ENCODE measurements at places on chromosomes 3 and 15.

DNA sequence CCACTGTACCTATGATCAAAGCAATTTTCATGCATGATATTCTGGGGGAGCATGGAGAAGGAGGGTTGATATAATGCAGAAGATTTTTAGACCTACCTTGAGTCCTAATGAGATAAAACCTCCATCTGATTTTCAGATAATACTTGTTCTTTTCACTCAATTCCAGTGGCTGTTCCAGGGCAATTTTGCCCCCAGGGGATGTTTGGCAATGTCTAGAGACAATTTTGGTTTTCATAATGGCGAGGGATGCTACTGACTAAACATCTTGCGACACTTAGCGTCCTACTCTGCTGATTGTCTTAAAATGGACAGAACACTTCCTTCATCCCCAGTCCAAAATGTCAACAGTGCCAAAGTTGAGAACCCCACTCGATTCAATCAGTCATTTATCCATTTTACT is 26.6 kb downstream of the AGBL1 start:
- no peak for DNase-seq

GRCh38 chr3:5411786-5412185 is 224.3 kb downstream of the EDEM1 start:
- DNase-seq = no peak

DNA sequence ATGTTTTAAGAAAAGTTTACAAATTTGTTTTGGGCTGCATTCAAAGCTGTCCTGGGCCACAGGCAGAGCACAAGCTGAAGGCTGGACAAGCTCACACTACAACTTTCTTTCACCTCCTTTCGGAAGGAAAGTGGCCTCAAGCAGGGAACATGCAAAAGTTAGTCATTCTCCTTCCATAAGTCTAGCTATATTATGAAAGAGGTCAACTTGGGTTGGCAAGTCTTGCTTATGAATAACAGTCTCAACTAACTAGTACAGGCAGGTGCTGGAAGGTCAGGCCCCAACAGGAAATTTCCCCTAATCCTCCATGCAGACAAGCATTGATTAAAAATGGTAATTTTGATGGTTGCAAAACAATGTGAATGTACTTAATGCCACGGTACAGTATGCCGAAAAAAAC is 69.4 kb downstream of the OSBPL10 start:
- DNase-seq = no peak

DNA sequence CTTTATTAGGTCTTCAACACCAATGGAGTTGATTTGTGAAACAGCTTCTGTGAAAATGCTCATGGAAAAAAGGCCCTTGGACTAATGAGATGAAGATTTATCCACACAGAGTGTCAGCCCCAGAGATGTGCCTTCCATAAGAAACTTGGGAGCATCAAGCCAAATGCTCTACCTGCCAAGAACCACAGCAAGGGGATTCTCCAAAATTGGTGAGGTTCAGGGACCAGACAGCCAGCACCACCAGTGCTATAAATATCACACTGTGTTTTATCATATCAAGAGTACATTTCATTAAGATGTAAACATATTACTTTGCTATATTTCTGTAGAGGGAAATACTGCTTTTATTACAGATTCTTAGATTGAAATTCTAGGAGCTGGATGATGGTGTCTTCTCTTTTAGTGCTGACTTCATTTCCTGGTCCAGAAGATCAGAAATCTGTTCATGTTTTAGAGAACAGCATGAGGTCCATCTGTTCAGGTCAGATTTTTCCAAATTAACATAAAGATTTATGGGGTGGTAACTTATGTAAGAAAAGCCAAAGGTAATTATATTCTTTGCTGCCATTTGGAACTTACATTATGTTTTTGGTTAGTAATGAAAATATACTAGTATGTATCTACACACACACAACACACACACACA is 17.7 kb downstream of the SLC35G2 start:
- DNase-seq = peak; percentile 45

DNA sequence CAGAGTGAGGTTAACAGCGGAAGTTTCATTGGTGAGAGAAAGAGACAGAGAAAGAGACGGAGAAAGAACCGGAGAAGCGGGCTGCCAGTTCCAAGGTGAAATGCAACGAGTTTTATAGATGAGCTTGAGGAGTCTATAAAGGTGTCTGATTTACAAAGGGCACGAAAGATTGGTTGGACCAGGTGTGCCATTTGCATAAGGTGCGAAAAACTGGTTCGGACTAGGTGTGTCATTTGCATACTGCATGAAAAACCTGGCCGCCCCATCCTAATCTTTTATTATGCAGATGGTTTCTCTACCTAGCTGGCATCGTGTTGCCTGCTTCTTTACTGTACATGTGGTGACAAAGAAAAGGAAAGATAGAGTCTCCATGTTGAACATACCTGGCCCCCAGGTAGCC is 253.8 kb upstream of the IGF1R start:
- no peak for DNase-seq

DNA sequence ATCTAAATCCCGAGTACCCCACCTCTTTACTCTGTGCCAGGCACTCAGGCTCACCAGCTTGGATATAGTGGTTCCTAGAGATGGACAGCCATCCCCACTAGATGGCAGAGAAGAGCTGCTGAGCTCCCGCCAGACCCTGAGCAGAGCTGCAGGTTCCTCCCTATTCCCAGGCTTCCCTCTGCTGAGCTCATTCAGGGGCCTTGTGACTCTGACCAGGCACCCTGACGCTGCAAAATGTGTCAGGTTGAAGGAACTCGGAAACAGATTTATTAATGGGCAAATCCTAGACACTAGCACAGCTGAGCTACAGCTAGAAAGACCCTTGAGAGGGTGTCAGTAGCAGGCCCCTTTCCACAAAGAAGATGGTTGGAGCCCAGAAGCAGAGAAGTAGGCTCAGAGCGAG is 38.2 kb upstream of the RHO start:
- DNase-seq = peak; percentile 94

DNA sequence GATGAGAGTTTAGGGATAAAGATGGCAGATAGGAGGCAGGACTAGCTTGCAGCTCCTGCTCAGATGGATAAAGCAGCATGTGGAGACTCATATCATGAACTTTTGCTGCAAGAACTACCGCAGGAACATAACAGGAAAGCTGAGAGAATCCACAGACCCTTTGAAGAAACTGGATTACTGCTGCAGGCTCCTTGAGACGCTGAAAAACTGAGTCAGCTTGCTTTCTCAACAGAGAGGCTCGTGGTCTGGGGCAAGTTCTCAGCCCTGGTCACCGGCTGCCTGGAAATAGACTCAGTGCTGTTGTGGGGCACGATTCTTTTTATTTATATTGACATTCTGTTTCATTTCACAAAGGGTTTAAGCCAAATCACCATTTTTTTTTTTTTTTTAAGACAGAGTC is 28.8 kb upstream of the TRIM59 start:
- DNase-seq = peak; percentile 75

DNA sequence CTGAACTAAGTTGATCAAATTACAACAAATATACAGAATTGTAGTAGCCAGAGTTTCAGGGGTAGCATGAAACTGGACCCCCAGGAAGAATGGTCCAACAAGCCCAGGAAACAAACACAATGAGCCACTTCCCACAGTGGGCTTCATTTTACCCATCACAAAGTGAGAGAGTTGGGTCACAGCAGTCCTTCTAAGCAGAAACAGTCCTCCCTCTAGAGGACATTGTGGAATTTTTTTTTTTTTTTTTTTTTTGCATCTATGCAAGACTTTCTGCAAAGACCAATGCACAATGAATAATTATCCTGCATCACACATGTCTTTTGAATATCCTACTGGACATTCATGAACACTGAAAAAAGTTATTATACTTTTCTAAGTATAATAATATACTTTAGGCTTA is 73.8 kb upstream of the ATP13A5 start:
- DNase-seq = no peak

DNA sequence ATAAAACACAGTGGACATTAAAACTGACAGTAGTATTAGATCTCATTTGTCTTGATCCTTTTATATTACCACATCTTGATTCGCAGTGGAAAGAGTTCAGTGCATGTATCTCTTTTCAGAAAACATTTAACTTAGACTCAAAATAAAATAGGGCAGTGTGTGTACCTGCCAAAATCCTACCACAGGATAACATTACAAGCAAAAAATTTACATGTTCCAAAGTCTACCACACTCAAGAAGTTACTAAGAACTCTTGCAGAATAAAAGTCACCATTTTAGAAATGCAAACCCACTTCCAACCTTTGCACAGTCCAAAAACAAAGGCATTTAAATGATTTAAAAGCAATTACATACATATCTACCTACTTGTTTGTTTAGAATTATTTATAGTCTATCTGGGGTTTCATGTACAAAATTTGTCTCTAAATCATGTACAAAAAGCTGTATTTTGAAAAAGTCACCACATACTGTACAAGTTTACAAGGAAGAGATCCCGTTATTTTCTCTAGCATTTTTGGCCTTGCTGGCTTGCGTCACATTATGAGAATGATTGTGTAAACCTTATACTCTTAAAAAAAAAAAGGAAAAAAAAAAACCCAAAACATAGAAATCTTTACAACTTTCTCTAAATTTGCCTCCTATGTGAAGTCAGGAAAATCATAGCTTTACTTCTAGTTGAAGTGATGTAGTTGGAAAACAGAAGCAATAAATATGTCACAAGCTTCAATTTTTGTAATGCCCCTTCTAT is 153.8 kb downstream of the ADAM10 start:
- no peak for DNase-seq

- DNase-seq = no peak
Observed at GRCh38 chr3:32613183-32613582, 42.5 kb upstream of the DYNC1LI1 start.

DNA sequence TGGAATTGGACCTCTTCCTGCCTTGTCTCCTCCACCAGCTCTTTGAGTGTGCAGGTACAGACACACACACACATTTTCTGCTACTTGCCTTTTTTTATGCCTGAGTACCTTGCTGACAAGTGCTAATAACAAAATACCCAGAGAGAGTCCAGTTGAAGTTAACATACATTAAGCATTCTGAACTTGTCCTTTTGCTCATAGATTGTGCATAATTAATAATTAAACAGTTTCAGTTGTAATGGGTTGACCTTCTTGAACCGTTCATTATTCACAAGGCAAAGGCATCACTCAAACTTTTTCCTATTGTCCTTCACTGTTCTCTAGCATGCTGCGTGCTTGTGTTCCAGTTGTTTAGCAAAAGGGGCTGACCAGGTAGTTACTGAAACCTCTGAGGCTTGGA is 59.6 kb upstream of the SKOR1 start:
- DNase-seq = no peak

DNA sequence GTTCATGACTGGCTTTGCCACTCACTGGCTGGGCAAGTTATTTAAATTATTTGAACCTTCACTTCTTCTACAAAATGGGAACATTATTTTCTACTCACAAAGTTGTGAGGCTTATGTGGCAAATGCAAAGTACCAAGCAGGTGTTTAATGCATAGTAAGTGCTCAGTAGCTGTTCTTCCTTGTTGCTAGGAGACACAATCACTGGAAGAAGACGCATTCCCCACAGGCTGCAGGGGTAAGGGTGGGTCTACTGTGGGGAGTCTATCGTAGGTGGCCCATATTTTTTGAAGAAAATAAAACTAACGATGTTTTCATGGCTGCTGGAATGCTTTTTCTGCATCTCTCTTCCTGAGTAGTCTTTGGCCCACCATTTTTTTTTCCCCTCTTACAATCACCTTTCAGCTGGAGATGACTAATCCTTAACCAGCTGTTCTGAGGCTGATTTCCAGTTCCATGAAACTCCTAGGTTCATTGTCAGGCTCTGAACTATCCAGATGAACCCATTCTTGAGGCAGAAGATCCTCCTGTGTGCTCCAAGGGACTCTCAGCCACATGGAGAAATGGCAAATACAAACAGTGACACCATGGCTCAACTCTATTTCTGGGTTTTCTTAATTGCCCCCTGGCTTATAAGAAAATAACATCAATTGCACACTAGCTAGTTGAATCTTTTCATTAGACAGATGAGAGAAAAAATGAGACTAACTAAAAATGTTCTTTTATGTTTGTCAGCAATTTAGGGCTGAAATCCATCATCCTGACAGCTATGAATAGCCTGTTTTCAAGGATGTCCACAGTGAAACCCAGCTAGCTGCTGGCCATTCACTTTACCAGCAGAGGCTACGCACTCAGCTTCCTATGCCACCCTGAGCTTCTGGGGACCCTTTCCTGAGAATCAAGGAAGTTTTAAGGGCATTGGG is 108.3 kb upstream of the ETV5 start:
- no peak for DNase-seq

DNA sequence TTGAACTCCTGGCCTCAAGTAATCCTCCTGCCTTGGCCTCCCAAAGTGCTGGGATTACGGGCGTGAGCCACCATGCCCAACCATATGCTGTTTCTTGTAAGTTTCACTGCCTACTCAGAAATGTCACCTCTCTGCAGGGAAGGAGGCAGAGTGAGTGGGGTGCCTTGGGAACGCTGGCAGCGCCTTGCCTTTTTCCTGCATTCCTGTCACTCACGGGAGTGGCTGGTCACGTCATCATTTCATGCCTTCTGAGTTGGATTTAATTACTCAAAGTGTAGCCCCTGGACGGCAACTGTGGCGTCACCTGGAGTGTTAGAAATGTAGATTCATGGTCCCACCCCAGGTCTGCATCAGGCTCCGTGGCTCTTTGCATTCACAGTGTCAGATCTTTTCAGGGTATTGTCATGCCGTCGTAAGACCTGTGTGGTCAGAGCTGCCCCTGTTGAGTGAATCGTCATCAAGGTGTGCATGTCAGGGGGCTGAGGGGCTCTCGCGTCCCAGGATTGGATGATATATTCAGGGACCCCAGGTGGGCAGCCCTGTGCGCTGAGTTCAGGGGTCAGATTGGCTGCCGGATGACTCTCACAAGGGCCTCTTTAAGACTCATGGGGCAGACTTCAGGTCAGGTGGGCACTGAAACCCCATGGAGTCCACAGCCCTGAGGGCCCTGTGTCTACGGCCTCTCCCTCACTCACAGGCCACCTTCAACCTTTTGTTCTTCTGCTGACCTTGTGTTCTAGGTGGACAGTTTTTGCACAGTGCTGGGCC is 65.9 kb upstream of the KLHL25 start:
- DNase-seq = no peak

GRCh38 chr15:84829428-84829827 is 12.3 kb downstream of the ALPK3 start:
- no peak for DNase-seq

DNA sequence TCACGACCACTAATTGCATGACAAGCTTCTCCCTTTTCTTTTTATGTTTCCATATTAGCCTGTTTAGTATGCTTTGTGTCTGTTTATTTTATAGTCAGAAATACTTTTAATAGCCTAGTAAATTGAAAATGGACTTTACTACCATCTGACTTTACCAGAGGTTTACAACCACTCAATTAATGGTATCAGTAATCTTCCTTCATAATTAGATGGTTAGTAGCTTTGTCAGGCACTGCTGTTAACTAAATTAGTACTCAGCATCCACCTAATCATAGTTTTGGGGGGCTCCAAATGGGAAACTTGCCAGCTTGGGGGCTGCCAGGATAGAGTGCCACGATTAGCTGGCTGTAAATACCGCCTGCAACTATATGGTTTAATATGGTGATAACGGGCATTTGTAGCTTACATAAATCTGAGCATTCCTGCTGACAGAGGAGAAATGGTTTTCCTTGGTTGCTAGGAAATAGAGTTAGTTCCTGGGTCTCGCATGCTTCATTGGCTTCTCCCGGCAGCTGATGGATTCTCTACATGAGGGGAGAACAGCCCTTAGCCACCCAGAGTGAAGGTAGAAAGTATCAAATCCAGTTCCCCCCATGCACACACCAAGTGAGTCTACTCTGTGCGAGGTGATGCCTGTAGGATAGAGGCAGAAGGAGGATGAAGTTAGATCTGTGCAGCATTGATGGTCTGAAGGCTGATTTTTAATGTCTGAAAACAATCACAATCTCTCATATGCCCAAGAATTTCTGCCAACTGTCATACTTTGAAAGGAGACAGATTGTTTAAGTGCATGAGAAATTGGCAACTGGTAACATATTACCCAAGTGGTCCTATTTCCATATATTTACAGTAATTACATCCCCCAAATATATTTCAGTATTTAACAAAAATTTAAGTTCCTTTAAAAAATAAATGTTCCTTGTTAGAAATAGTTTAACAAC is 326.6 kb upstream of the PROK2 start:
- DNase-seq = no peak

Data from EH (cell line).